ENCODE measurements at places on chromosomes 2 and 18. TPM values are rescaled to one million over a fixed set of nuclear protein-coding genes. Genes with fewer than 3 reads are reported as not detected.
A peak's percentile ranks its signal among the peaks of the same experiment; 100 is the strongest.

Gene ASB18
- total RNA-seq, result not detected

Gene LOXL3
- 0.33 TPM for total RNA-seq

Gene SMARCAL1
- 9.9 TPM for total RNA-seq

- no peaks in the 10 kb centered on the region for H3K36me3 ChIP-seq
- no peak overlapping the region for H3K27ac ChIP-seq
- H3K4me3 ChIP-seq, result no peak overlapping the region
- peak; percentile 87 for DNase-seq
Observed at GRCh38 chr2:237943395-237944094, 23.3 kb upstream of the UBE2F start.

DNA sequence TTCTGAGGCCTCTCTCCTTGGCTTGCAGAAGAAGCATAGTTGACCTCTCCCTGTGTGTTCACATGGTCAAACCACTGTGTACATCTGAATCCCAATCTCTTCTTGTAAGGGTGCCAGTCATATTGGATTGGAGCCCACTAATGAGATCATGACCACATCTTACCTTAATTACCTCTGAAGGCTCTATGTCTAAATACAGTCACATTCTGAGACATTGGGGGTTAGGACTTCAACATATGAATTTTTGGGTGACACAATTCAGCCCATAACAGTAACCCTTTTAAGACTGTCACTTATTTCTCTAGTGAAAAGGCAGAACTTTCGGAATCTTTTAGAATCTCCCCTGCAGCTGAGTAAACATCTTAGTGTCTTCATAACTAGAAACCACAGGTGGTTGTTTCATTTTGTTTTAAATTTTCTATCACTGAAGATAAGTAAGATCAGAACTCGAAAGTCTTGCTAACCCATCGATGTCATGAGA lies 33.3 kb downstream of the BMP10 start:
- H3K36me3 ChIP-seq, result no peaks in the 10 kb centered on the region
- H3K4me3 ChIP-seq, result no peak overlapping the region
- H3K27ac ChIP-seq, result no peak overlapping the region
- DNase-seq, result no peak

- DNase-seq, result no peak
- H3K27ac ChIP-seq, result no peak overlapping the region
- no peaks in the 10 kb centered on the region for H3K36me3 ChIP-seq
- no peaks in the 10 kb centered on the region for H3K27me3 ChIP-seq
- no peak overlapping the region for H3K4me3 ChIP-seq
- H3K4me1 ChIP-seq, result no peaks in the 10 kb centered on the region
Observed at GRCh38 chr2:177942731-177943130, 129.8 kb downstream of the PDE11A start.

GRCh38 chr2:26530696-26531095 lies 52.8 kb upstream of the OTOF start:
- no peaks in the 10 kb centered on the region for H3K36me3 ChIP-seq
- no peak overlapping the region for H3K4me3 ChIP-seq
- H3K27ac ChIP-seq, result no peak overlapping the region
- no peaks in the 10 kb centered on the region for H3K27me3 ChIP-seq

DNA sequence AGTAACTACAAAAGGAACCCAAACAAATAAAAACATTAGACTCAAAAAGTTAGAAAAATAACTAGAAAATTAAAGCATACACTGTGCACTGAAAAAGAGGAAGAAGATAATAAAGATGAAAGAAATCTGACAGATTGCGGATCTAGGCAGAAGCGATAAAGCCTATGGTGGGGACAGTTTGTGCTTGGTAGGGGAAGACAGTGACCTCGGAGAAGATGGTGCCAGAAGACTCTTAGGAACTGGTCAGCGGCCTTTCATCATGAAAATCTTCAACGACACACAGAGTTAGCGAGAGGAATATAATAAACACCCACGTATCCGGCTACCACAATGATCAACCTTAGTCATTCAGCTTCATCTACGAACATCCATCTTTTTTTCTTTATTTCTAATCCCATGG lies 180.5 kb downstream of the HDAC4 start:
- no peaks in the 10 kb centered on the region for H3K36me3 ChIP-seq
- H3K27ac ChIP-seq, result peak overlapping the region; percentile 69
- H3K4me3 ChIP-seq, result no peak overlapping the region
- H3K4me1 ChIP-seq, result peaks cover 40% of the 10 kb centered on the region
- no peak for DNase-seq

DNA sequence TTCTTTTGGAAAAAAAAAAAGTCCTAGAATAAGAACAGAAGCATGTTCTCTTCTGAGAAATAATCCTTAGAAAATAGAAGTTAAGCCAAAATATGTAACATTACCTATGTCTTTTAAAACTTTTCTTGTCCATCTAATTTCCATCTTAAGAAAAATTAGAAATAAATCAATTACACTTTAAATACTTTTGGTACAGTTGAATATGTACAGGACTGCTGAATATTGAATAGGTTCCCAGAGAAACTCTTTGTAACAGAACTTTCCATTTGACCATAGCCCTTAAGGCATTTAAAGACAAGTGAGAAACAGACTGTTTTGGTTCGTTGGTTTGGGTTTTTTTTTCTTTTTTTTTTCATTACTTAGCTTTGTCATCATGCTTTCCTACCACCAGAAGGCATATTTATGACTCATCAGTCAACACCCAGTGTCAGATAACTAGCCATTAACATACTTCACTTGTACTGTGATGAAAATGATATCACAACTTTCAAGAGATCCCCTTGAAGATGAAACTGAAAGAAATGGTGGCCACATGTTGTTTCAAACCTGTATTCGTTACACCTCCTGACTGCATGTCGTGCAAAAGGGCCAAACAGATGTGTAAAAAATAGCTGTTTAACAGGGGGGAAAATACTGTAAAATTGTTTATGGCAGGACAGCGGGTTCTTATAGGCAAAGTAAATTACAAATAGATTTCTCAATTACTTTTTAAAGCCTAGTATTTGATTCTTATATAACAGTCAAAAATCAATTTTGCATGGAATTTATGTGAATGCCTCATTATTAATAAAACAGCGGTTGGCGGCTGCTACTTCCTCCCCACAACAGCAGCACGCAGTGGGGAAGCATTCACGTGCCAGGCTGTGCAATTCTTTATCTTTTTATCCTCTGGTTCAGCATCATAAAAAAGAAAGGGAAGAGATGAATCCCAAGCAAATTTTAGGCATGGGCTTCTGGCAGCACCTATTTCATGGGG lies 280.7 kb upstream of the HNRNPA3 start:
- H3K36me3 ChIP-seq, result no peaks in the 10 kb centered on the region
- H3K4me1 ChIP-seq, result no peaks in the 10 kb centered on the region
- H3K27ac ChIP-seq, result no peak overlapping the region
- no peaks in the 10 kb centered on the region for H3K27me3 ChIP-seq

DNA sequence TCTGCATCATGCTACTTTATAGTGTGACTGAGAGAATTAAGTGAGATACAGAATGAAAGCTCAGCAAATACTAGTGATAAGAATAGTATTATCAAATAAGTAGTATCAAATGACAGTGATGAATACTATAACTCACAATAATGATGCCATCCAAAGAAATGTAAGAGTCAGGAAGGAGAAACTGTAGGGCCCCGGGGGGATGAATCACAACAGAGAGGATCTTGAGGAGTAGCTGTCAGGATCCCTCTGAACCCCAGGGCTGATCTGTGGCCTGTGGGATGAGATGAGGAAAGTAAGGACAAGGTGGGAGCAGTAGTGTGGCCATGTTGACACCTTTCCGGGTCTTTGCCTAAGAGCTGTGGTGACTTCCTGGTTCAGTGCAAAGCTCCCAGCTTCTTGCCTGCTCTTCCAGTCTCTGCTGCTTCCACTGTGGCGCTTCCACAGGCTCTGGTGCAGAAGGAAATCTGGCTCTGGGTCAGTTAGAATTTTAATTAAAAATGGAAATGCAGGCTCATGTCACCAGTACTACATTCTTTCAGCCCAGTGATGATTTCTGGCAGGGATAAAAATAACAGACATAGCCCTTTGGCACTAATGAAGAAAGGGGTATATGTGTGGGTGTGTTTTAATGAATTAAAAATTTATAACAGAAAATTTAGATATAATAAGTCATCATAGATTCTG lies 166.9 kb downstream of the MYO3B start:
- no peak overlapping the region for H3K4me3 ChIP-seq
- no peak for DNase-seq
- no peaks in the 10 kb centered on the region for H3K36me3 ChIP-seq
- no peaks in the 10 kb centered on the region for H3K4me1 ChIP-seq
- H3K27ac ChIP-seq, result no peak overlapping the region
- H3K27me3 ChIP-seq, result no peaks in the 10 kb centered on the region

- H3K4me1 ChIP-seq, result no peaks in the 10 kb centered on the region
- H3K27me3 ChIP-seq, result no peaks in the 10 kb centered on the region
- H3K27ac ChIP-seq, result no peak overlapping the region
- H3K4me3 ChIP-seq, result no peak overlapping the region
Observed at GRCh38 chr2:48978131-48978530, 176.2 kb downstream of the FSHR start.

DNA sequence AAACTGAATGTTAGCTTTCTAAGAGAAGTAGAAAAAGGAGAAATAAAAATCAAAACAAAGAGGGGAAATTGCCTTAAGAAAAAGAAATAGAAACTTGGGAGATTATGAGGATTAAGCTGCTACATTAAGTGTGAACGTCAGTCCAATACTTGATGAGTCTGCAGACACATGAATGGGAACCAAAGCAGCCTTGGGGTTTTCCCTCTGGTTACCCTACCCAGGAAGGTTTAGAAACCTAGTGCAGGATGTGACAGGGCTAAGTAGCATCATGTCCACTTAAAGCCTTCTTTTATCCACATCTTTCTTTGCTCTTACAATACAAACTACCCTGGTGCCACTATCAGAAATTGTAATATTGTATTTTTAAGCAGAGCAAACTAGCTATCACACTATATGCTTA lies 22.3 kb downstream of the SLC35F5 start:
- H3K27ac ChIP-seq, result no peak overlapping the region
- no peak overlapping the region for H3K4me3 ChIP-seq
- no peaks in the 10 kb centered on the region for H3K36me3 ChIP-seq
- no peaks in the 10 kb centered on the region for H3K4me1 ChIP-seq
- no peaks in the 10 kb centered on the region for H3K27me3 ChIP-seq

- H3K27me3 ChIP-seq, result no peaks in the 10 kb centered on the region
- no peak for DNase-seq
- H3K4me3 ChIP-seq, result no peak overlapping the region
Observed at GRCh38 chr2:70381235-70381634, 79.4 kb upstream of the FAM136A start.

DNA sequence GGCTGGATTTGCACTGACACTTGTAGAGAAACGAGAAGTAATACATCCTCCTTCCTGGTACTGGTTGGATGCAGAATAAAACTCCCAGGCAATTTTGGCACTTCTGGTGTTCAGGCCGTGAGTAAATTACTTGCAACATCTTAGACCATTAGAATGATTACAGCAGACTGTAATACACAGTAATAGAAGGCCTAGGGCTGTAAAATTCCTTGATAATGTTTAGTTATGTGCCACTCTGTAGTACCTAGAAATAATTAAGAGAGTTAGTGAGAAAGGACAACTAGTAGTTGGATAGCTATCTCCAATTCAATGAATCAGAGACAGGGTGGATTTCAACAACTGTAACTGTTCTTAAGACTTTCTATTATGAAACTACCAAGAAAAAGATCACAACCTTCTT lies 356.3 kb upstream of the SETBP1 start:
- H3K4me1 ChIP-seq, result no peaks in the 10 kb centered on the region
- H3K27ac ChIP-seq, result no peak overlapping the region
- DNase-seq, result no peak
- H3K27me3 ChIP-seq, result no peaks in the 10 kb centered on the region
- no peak overlapping the region for H3K4me3 ChIP-seq

DNA sequence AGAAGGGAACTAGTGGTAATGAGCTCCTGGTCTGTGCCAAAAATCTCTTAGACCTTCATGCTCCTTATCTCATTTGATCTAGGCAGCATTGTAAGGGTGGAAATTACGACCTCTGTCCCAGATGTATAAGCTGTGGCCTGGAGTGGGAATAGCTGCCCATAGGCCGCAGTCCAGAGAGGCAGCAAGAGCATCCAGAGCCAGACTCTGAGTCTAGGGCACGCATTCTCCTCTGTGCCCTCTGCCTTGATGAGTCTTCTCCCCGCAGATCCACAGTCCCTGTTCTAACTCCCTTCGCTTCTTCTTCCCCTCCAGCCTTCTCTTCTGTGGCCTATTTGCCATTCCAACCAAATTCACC lies 304.6 kb downstream of the MYCN start:
- H3K36me3 ChIP-seq, result no peaks in the 10 kb centered on the region
- peaks cover 5% of the 10 kb centered on the region for H3K4me1 ChIP-seq
- no peak overlapping the region for H3K27ac ChIP-seq
- no peak for DNase-seq
- H3K27me3 ChIP-seq, result no peaks in the 10 kb centered on the region

- DNase-seq, result no peak
- no peaks in the 10 kb centered on the region for H3K36me3 ChIP-seq
- H3K4me3 ChIP-seq, result no peak overlapping the region
- H3K27ac ChIP-seq, result no peak overlapping the region
- H3K4me1 ChIP-seq, result no peaks in the 10 kb centered on the region
Observed at GRCh38 chr2:112152476-112153178, 14.4 kb downstream of the FBLN7 start.

DNA sequence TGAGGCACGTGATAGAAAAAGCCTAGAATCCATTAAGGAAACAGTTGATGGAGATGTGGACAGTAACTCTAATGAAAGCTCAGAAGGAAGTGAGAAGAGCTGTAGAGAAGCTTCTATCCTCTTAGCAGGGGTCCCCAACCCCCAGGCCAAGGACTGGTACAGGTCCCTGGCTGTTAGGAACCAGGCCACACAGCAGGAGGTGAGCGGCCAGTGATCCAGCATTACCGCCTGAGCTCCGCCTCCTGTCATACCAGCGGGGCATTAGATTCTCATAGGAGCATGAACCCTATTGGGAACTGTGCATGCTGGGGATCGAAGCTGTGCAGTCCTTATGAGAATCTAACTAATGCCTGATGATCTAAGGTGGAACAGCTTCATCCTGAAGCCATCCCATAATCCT lies 8.7 kb upstream of the IMP4 start:
- DNase-seq, result no peak
- H3K27ac ChIP-seq, result no peak overlapping the region
- H3K4me3 ChIP-seq, result no peak overlapping the region
- no peaks in the 10 kb centered on the region for H3K27me3 ChIP-seq
- H3K4me1 ChIP-seq, result peaks cover 23% of the 10 kb centered on the region

All from body of pancreas (tissue), 4 donors.